ENCODE measurements at places on chromosomes 12 and 14.

DNA sequence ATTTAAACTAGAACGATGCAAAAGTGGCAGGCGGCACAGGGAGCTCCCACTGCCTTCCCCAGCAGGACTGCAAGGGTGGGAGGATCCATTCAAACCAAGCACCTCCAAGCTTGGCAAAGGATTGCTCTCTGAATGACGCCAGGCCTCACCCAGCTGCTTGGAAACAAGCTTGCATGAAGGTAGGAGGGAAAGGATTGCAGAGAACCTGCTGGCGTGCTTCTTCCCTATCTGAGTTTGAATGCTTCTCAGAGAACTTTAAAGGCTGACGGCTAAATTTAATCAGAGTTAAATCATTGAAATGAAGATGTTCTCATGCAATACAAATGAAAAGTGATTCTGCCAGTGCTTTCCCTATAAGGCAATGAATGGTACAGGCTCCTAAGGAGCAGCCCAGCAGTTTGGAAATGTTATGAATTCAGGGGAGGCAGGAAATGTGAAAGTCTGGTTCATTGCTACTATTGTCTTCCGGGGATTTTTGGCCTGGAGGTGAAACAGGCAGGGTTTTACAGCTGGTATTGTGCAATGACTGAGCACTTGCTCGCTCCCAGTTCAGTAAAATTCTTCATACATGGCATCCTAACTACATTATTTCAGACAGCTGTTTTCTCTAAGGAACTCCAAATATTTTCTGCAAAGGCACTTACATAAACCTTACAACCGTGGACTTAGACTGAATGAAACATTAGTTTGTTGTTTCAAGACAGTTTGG is 31.9 kb upstream of the DUSP6 start:
- no peak overlapping the region for H3K27ac ChIP-seq
- no peaks in the 10 kb centered on the region for H3K27me3 ChIP-seq
- H3K4me3 ChIP-seq, result no peak overlapping the region

DNA sequence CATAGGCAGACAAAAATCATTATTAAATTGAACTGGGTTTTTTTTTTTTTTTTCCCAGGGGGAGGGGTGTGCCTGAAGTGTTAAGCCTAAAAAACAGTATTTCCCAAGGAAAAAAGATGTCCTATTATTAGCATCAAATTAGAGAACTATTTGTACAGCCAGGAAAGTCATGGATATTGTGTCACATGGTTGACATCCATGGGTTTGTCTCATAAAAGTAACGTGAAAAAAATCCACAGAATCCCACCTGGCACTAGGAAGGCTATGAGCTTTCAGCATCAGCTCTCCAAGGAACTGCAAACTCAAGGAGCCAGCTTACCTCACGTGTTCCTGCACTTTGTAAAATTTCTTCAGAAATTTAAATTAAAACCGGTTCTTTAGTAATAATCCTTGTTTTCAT is 69.1 kb upstream of the EGLN3 start:
- H3K36me3 ChIP-seq, result peaks cover 3% of the 10 kb centered on the region
- H3K4me3 ChIP-seq, result no peak overlapping the region
- H3K4me1 ChIP-seq, result peaks cover 27% of the 10 kb centered on the region

DNA sequence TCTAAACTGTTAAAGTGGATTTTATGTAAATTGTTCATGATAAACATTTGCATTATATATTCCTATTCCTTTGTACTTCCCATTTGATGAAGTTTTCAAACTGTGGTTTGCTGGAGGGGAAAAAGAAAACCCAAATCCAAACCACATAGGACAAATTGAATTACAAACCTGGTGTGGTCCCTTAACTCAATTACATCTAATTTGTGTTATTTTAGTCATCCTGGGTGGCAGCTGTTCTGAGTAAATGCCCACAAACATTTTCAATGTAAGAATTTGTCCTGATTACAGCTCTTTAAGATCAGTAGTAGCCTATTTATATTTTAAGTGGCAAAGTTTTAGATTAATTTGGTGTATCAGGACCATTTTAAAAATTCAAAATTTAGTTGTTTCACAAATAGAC is 153.9 kb downstream of the RAD51B start:
- H3K4me3 ChIP-seq, result no peak overlapping the region
- no peak for DNase-seq
- no peaks in the 10 kb centered on the region for H3K4me1 ChIP-seq
- H3K27me3 ChIP-seq, result no peaks in the 10 kb centered on the region
- peaks cover under 1% of the 10 kb centered on the region for H3K36me3 ChIP-seq

- H3K4me3 ChIP-seq, result no peak overlapping the region
- no peaks in the 10 kb centered on the region for H3K4me1 ChIP-seq
- no peaks in the 10 kb centered on the region for H3K36me3 ChIP-seq
These were observed 29.1 kb downstream of the BBOF1 start for GRCh38 chr14:74048281-74048680.

DNA sequence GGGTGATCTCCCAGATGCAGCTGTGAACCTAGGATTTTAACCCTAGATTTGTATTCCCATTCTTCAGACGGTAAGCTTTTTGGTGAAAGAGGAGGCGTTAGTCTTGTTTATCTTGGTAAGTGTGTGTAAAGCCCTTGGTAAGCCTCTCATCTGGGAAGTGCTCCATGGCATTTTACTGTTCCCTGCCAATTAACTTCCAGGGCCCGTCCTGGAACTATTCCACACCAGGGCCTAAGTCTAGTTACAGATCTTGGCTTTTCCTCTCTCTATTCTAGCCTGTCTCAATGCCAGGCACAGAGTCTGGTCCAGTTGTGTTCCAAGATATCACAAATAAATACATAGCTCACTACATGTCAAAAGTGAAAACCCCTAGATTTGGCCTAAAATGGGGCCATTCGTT is 42.4 kb downstream of the YEATS4 start:
- no peaks in the 10 kb centered on the region for H3K27me3 ChIP-seq
- H3K4me3 ChIP-seq, result no peak overlapping the region
- peaks cover 12% of the 10 kb centered on the region for H3K36me3 ChIP-seq
- no peaks in the 10 kb centered on the region for H3K4me1 ChIP-seq
- no peak overlapping the region for H3K27ac ChIP-seq

GRCh38 chr14:96673706-96674105 is 123.5 kb upstream of the VRK1 start:
- DNase-seq, result no peak
- H3K4me3 ChIP-seq, result no peak overlapping the region
- no peaks in the 10 kb centered on the region for H3K4me1 ChIP-seq
- H3K36me3 ChIP-seq, result no peaks in the 10 kb centered on the region

DNA sequence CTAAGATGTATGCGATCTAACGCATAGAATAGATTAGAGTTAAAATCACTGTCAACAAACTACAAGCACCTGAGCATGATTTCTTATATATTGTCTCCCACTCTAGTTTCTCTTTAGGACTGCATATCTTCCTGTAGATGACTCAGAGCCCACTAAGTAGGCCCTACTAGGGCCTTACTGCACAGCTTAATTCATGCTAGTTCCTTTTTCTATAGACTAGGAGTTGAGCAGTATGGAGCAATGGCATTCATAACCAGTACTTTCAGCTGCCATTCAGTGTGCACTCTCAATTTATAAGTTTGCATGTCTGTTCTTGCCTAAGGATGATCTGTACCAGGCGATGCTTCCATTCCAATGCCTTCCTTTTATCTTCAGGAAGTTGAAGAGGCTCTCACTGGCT is 103.5 kb downstream of the METTL25 start:
- DNase-seq, result no peak
- H3K27me3 ChIP-seq, result no peaks in the 10 kb centered on the region
- H3K4me3 ChIP-seq, result no peak overlapping the region
- H3K27ac ChIP-seq, result no peak overlapping the region

DNA sequence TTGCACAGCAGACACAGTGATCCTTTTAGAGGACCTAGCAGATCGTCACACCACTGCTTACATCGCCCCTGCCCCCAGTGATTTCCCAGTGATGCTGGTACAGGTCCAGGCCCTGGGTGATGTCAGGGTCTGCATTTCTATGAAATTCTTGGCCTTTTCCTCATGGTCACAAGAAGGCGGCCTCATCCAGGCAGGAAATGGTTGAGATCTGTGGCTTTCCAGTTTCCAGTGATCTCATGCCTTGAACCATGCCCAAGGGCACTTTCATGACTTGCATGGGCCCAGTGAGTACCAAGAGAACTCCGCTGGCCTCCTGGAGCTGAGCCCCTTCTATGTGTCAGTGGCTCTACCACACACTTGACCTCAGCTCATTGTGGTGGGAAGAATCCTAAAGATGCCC is 41.9 kb upstream of the BDKRB2 start:
- H3K4me3 ChIP-seq, result no peak overlapping the region
- H3K4me1 ChIP-seq, result no peaks in the 10 kb centered on the region
- no peak overlapping the region for H3K27ac ChIP-seq
